ENCODE measurements at places on chromosomes 6 and 20.
A peak's percentile ranks its signal among the peaks of the same experiment; 100 is the strongest.

- DNase-seq, result no peak
Measured at GRCh38 chr20:40900666-40901215, 127.9 kb upstream of the TOP1 start.

DNA sequence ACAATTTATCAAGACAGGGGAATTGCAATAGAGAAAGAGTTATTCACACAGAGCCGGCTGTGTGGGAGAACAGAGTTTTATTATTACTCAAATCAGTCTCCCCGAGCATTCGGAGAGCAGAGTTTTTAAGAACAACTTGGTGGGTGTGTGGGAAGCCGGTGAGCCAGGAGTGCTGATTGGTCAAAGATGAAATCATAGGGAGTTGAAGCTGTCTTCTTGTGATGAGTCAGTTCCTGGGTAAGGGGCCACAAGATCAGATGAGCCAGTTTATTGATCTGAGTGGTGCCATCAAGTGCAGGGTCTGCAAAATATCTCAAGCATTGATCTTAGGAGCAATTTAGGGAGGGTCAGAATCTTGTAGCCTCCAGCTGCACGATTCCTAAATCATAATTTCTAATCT, 50.0 kb upstream of the ECI2 start:
- DNase-seq, result no peak

GRCh38 chr6:82987951-82988350, 77.7 kb downstream of the UBE3D start:
- no peak for DNase-seq

GRCh38 chr6:169424821-169425240, 171.2 kb upstream of the THBS2 start:
- DNase-seq, result no peak

DNA sequence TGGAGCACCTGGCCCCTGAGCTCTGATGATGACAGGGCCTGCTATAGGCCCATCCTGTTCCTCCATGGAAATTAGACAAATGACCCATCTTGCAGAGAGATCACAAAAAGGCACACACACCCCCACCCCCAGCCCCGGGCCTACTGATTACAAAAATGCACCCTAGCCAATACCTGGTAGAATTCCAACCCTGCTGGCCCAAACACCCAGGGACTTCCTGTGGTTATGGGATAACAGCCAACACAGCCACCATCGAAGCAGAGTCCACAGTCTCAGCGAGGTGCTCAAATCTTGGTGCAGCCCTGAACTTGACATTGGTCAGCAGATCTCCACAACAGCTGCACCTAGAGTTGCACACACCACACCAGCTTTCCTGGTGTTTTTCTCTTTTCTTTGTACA, 17.0 kb downstream of the NCR2 start:
- DNase-seq, result no peak

DNA sequence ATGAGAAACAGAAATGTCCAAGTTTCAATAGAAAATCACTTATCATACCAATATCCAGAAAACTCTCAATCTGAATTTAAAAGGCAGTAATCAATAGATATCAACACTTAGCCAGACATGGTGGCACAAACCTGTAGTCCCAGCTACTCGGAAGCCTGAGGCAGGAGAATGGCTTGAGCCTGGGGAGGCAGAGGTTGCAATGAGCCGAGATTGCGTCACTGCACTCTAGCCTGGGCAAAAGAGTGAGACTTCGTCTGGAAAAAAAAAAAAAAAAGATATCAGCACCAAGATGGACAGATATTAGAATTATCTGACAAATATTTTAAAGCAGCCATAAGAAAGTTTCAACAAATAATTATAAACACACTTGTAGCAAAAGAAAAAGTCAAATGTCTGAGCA, 47.0 kb downstream of the TCP11 start:
- DNase-seq, result no peak

DNA sequence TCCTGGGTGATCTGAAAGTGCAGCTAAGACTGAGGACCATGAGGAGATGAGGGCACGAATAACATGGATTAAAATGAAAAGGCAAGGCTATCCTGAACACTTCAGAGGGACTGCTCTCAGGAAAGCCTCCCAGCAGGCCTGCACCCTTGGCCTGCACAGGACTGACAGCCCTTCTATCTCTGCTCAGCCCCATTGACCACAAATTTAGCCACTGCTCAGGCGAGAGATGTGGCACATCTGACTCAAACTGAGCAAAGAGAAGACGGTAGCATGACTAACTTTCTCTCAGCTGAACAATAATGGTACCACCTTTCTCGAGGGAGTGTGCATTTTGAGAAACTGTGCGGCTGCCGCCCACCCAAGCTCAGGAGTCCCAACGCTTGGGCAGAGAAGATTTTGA, 257.5 kb downstream of the ADGB start:
- no peak for DNase-seq

DNA sequence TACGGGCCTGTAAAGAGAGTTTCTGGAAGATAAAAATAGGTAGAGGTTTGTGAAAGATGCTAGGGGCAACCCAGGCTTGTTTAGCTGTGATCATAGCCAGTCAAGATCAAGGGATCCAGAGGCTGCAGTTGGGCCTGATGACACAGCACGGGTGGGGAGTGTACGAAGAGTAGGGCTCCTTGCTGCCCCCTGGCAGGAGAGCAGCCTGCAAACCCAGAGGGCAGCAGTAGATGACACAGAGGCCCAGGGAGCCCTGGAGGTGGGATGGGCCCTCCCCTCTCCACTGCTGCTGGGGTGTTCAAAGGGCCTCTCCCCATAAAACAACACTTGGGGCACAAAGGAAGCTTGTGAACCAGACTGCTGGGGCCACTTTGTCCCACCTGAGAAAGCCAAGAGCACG, 47.2 kb downstream of the VEGFA start:
- DNase-seq, result no peak

DNA sequence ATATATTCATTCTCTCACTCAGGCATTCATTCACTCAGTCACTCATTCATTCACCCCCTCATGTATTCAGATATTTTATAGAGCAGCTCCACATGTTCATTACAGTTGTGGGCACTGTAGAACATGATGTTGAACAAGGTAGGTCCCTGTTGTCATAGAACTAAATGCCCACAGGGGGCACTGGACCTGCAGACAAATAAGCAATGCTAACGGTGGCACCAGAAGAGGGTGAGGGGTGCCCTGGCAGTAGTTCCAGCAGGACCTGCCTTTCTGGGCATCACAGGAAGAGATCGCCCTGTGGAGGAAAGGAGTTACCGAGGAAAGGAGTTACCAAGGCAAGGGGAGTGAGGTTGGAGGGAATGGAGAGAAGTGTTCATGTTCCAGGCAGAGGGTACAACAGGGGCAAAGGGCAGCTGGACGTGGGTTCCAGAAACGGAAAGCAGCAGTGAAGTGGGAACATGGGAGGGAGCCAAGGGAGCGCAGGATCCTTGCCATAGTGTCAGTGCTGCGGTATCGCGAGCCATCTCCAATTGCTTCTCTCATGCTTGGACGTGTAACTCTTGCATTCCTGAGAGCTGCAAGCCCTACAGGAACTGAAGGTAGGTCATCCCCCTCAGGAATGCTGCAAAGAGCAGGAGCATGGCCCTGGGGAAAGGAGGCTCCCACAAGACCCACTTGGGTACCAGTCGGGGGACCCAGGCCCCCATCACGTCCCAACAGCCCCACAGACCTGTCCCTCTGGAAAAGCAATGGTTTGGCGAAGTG, 128.2 kb downstream of the EDN3 start:
- no peak for DNase-seq

DNA sequence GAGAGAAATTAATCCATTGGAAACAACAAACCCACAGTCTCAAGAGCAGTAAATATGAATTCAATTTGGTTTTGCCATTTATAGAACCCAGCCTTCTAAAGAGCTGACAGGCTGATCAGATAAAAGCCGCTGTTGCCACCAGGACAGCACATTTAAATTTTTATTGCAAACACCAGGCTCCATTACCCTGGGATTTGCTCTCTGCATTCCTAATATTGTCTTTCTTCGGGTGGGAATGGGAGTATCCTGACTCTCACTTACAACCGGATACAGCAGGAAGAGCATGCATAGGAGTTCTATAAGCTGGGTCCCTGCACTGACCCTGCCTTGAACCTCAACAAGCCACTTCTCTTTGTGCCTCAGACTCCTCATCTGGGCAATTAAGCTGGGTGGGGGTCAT, 142.9 kb downstream of the LRFN2 start:
- DNase-seq, result no peak

DNA sequence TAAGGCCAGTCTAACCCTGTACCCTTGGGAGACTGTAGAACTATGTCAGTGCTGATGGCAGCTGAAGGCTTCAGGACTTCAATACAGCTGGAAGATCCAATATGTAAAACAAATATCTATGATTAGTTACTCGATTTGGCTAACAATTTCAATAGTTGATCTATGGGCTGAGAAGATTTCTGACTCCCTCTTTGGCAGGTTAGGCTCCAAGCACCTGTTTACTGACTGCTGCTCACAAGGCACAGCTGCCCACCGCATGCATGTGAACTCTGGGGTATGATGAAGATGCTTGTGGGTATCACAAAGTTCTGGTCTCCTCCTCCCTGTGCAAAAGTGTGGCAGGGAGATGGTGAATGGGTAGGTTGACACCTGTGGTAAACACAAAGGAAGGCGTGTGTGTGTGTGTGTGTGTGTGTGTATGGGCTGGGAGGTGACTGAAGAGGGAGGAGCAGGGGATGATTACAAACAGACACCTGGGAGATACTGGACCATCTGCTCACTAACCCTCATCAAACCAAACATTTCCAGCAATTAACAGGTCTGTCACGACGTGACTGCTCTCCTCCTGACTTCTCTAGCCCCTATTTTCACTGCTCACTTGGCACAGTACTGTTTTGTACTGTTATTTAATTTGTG, 18.1 kb downstream of the ELMO2 start:
- no peak for DNase-seq

- DNase-seq, result no peak
Measured at GRCh38 chr6:21222656-21223055, 370.9 kb upstream of the SOX4 start.

DNA sequence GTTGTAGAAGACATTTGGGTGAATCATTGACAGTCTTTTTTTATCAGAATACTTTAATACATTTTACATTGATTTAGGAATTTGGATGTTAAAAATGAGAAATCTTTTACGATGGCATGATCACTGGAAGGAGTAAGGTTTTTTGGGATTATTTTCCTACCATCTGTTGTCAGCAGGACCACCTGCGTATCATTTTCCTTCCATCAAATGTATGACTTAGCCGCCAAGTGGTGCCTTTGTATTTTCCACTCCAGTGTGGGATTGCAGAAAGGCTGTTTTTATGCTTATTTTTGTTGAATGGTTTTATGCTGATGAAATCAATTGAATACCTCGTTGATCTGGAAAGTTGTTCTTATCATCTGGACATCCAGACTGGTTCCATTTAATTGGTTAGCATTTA, 35.8 kb downstream of the AKAP12 start:
- DNase-seq, result peak; percentile 19

Measured in NCI-H1930 (cell line).